ENCODE measurements at places on chromosomes 6 and 20.

DNA sequence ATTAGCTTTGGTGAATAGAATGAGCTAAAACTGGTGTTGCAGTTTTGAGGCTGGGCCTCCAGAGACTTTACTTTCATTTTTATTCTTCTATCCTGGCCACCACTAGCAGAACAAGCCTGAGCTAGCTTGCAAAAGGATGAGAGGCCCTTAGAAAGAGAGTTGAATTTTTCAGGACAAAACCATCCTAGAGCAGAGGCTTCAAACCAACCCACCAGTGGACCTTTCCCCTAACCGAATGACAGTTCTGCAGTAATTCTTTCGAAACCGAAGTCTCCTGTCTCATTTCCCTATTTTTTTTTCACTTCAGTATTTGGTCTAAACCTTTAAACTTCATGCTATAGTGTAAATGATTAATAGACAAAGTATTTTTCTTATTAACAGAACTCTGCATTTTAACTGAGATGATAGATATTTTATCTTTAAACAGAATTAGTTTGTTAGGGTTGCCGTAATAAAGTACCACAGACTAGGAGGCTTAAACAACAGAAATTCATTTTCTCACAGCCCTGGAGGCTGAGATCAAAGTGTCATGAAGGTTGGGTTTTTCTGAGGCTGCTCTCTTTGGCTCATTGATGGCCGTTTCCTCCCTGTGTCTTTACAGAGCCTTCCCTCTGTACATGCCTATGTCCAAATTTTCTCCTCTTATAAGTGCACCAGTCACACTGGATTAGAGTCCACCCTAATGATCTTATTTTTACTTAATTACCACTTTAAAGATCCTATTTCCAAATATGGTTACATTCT, 80.6 kb upstream of the PAK5 start:
- no peak for DNase-seq

DNA sequence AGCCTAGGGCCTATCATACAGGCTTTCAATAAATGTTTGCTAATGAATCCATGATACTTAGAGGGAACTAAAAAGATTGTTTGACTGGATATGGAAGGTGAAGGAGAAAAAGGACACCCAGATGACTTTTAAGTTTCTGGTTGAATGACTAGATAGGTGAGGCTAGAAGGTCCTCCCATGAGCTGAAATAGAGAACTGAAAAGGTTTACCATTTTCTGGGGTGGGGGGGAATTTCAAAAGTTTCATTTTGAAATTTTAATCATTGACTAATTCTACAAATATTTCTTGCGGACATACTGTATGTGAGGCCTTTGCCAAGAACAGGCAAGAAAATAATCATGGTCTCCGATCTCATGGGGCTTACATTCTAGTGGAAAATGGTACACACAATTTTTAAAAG, 17.9 kb upstream of the ZBTB2 start:
- DNase-seq, result no peak

DNA sequence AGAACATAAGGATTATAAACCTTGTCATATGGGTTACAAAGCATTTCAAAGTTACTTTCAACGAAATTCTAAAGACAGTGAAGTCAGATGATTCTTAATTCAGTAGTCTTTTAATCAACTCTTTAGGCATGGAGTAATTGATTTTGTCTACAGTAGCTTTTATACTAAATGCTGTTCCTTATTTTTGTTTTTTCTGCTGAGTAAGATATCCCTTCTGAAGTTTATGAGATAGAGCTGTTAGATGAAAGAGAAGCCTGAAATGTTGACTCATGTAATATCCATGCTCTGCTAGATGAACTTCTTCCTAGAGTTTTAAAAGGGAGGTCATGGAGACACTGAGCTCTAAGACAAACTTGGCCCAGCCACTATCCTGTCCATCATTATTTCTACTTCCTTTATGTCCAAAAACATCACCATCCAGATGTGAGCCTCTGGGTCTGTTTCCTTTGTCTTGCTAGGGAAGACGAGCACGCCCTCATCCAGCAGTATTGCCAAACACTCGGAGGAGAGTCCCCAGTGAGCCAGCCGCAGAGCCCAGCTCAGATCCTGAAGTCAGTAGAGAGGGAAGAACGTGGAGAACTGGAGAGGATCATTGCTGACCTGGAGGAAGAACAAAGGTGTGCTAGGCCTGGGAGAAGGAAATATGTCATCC, 550.3 kb downstream of the UTRN start:
- no peak for DNase-seq

DNA sequence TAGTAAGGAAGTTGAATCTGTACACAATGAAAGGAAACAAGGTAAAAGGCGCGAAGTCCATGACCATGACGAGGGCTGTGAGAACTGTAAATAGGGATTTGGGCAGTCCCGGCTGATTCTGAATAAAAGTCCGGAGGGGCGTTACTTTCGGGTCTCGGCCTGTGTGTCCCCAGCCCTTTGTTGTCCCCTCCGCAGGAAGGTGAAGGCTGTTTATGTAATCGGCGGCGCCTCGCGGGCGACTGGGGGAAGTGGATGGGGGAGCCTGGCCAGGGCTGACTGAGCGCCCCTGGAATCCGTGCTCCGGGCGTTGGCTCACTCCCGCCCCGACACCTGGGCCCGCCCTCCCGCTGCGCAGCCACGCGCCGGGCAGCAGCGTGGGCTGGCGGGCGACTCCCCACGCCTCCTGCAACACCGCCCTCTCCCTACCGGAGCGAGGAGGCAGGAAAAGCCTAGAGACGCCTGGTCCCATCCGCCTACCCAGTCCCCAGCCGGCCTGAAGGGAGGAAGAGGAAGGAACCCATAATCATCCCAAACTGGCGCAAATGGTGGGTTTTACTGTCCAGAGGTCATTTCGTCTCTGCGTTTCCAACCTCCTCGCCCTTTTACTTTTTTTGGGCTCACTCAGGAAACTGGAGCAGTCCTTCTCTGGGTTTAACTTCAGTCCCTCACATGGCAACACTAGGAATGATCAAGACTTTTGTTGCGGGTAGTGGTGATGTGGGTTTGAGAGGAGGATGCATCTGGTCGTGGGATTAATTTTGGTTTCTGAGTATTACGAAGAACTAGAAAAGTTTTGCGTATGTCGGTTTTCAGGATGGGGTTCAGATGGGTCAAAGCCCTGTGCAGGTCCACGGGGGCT, 12.1 kb downstream of the TRIM31 start:
- peak; percentile 56 for DNase-seq

- no peak for DNase-seq
These were observed 329.5 kb upstream of the HSF2 start for GRCh38 chr6:122069932-122070331.
